AG09319 (cell line): ENCODE measurements at places on chromosomes 7 and 10.

GRCh38 chr7:95630702-95631458 lies 34.6 kb upstream of the PDK4 start:
- no peak for DNase-seq

DNA sequence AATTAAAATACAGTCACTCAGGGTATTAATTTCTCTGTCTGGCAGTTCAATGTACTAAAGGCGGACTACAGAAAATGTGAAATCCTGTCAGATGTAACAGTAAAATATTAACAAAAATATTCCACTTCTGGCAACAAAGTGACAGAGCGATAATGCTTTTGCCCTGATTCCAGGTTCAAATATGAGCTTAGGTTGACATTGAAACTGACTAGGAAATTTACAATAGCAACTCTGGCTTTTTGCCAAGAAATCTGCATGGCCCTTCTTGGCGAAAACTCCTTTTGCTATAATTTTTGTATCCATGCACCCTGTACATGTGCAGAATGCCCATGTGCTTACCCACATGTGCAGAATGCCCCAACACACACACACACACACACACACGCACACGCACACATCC lies 552.2 kb downstream of the MDFIC start:
- DNase-seq = no peak

DNA sequence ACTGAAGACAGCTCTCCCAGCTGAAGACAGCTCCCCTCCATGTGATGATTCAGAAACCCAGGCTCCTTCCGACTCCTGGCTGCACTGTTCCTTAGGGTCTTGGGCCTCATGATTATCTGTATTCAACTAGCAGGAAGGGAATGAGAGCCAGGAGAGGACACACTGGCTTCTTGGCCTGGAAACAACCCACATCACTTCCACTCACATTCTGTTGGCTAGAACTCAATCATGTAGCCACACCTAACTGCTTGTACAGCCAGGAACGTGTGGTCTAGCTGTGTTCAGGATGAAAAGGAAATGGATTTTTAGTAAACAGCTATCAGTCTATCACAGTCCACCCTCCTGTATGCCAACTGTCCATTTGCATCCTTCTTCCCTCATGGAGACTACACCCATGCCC lies 30.5 kb upstream of the XPNPEP1 start:
- DNase-seq = no peak

DNA sequence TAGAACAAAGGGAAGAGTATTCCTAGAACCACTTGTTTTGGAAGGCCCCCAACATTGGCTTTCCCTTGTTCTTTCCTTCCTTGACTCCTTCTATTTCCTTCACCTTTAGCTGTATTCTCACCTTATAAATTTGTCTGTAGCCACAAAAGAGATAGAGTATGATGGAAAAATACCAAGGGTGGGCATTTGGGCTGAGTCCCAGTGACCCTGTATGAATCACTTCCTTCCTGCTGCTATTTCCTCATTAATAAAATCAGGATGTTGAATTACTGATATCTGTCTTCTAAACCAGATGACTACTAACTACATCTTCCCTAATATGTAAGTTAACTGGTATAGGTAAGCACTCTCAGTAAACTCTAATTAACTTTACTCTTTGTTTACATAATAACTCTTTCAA lies 55.1 kb downstream of the IFIT5 start:
- no peak for DNase-seq

- DNase-seq = no peak
These were observed 207.9 kb downstream of the PHF14 start for GRCh38 chr7:11181590-11181989.

- DNase-seq = no peak
These were observed 34.3 kb upstream of the EXOC6 start for GRCh38 chr10:92813979-92814378.

DNA sequence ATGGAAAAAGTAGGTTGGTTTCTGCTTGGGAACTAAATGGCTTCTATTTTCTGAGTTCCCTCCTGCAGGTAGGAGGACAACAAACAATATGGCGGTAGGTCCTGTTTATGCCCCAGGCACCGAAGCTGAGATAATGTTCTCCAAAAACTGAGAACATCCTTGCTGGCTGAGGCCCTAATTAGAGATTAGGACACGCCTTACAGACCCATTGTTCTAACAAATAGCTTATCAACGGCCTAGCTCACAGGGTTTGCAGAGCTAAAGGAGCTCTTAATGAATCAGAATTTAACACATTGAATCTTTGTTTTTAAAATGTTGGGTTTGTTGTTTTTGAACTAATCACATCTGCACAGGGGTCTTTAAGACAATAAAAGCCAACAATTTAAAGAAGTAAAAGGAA lies 37.0 kb downstream of the HTR5A start:
- no peak for DNase-seq
